Naive thymus-derived CD8-positive, alpha-beta T cell (primary cell): ENCODE measurements at places on chromosomes 5 and 9. TPM values are rescaled to one million over a fixed set of nuclear protein-coding genes. Genes with fewer than 3 reads are reported as not detected.

Gene GZMA
- 5.4 TPM for total RNA-seq

Gene DPM2
- total RNA-seq: 71.1 TPM

Gene PCDHA1
- not detected for total RNA-seq

- DNase-seq: no peak
Measured at GRCh38 chr5:150658699-150659265, 2.3 kb upstream of the MYOZ3 start.

DNA sequence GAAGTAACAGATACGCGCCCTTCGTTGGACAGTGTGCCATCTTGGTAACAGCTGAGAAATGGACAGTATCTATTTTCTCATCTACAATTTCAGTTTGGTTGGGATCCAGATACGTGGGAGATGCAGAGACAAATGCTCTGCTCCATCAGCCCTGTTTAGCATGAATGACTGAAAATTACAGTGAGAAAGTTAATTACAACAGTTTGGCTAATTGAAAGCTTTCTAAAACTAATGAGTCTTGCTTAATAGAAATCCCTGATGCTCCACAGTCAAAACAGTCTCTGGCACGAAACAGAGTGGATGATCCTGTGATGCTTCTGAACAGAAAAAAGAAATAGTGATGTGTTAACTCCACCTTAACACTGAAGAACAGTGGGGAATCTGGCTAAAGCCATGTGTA is 140.2 kb downstream of the DNAH5 start:
- no peak for DNase-seq
